ENCODE measurements at places on chromosomes 12 and 14.

DNA sequence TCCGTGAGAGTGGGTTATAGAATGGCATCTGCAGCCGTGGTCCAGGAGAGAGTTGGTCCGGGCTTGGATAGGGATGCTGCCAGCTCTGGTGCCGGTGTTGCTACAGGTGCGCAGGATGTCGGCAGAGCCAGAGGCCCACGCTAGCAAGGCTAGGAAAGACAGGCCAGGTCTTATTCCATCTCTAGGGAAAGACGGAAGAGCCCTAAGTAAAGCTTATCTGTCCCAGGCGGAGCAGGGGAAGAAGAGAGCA, 485 bp upstream of the PSME1 start:
- peak overlapping the region; percentile 97 for H3K27ac ChIP-seq
- DNase-seq = no peak
- H3K4me1 ChIP-seq = peaks cover 29% of the 10 kb centered on the region
- H3K27me3 ChIP-seq = no peaks in the 10 kb centered on the region

- H3K27me3 ChIP-seq = no peaks in the 10 kb centered on the region
- no peak overlapping the region for H3K27ac ChIP-seq
- H3K4me1 ChIP-seq = peaks cover under 1% of the 10 kb centered on the region
- H3K4me3 ChIP-seq = no peak overlapping the region
These were observed 64.0 kb upstream of the ARHGAP5 start for GRCh38 chr14:32013083-32013482.

DNA sequence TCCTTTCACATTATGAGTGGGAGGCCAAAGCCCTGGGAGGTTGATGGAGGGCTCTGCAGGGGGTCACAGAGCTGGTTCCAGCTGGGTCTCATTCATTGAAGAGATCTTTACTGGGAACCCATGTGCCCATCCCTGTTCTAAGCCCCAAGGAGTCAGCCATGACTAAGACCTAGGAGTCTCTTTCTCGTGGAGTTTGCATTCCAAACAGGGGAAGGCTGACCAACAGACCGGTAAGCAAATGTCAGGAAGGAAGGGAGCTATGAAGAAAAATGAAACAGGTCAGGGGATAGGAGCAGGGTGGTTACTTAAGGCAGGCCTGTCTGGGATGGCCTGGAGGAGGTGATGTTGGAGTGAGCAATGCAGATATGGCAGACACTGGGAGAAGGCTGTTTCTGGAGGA, 31.5 kb downstream of the SYNDIG1L start:
- H3K27me3 ChIP-seq = no peaks in the 10 kb centered on the region
- no peaks in the 10 kb centered on the region for H3K36me3 ChIP-seq
- H3K27ac ChIP-seq = no peak overlapping the region
- DNase-seq = no peak
- H3K4me3 ChIP-seq = no peak overlapping the region
- H3K4me1 ChIP-seq = no peaks in the 10 kb centered on the region

GRCh38 chr12:127822809-127823411, 444.1 kb upstream of the TMEM132C start:
- no peak overlapping the region for H3K4me3 ChIP-seq
- no peak for DNase-seq
- H3K27ac ChIP-seq = no peak overlapping the region
- H3K36me3 ChIP-seq = no peaks in the 10 kb centered on the region

GRCh38 chr12:80053051-80053790, 46.1 kb upstream of the OTOGL start:
- H3K27ac ChIP-seq = no peak overlapping the region
- H3K4me3 ChIP-seq = no peak overlapping the region
- H3K27me3 ChIP-seq = no peaks in the 10 kb centered on the region
- H3K36me3 ChIP-seq = no peaks in the 10 kb centered on the region

DNA sequence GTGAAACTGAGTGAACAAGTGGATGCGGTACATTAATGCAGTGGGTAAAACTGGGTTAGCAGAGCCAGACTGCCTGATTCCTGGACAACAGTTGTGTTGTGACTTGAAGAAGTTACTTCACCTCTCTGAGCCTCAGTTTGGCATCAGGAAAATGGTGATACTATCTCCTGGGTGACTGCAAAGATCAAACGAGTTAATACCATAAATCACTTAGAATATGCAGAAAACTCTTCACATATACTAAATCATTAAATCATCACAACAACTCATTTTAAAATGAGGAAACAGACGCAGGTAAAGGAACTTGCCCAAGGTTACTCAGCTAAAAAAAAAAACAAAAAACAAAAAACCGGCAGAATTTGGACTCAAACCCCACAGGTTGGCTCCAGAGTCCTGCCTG, 811 bp downstream of the MTERF2 start:
- peaks cover 16% of the 10 kb centered on the region for H3K4me1 ChIP-seq
- DNase-seq = no peak
- H3K27me3 ChIP-seq = no peaks in the 10 kb centered on the region
- H3K36me3 ChIP-seq = no peaks in the 10 kb centered on the region

- DNase-seq = no peak
- no peak overlapping the region for H3K4me3 ChIP-seq
- H3K36me3 ChIP-seq = no peaks in the 10 kb centered on the region
- H3K27me3 ChIP-seq = no peaks in the 10 kb centered on the region
- H3K27ac ChIP-seq = no peak overlapping the region
These were observed 12.4 kb upstream of the NRXN3 start for GRCh38 chr14:78157494-78158437.

- H3K27ac ChIP-seq = no peak overlapping the region
- H3K4me3 ChIP-seq = no peak overlapping the region
- H3K27me3 ChIP-seq = no peaks in the 10 kb centered on the region
- H3K4me1 ChIP-seq = no peaks in the 10 kb centered on the region
- H3K36me3 ChIP-seq = no peaks in the 10 kb centered on the region
These were observed 103.6 kb upstream of the LRIG3 start for GRCh38 chr12:59023861-59024424.

DNA sequence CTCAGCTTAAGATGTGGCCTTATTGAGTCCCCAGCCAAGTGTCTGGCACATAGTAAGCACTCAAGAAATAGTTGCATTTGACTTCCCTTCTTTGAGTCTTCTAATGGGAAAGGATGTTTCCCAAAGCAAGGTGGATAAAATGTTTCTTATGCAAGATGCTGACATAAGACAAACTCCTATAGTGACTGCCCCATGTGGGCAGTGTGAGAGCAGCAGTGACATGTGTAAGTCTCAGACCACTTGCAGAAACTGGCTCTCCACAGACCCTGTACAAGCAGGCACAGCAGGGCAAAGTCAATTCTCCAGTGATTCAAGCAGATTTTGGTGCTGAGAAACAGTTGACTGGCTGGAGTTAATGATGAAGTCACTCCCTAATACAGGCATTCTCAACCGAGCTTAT, 255.3 kb downstream of the ANO2 start:
- no peak overlapping the region for H3K4me3 ChIP-seq
- no peaks in the 10 kb centered on the region for H3K27me3 ChIP-seq
- H3K4me1 ChIP-seq = no peaks in the 10 kb centered on the region

DNA sequence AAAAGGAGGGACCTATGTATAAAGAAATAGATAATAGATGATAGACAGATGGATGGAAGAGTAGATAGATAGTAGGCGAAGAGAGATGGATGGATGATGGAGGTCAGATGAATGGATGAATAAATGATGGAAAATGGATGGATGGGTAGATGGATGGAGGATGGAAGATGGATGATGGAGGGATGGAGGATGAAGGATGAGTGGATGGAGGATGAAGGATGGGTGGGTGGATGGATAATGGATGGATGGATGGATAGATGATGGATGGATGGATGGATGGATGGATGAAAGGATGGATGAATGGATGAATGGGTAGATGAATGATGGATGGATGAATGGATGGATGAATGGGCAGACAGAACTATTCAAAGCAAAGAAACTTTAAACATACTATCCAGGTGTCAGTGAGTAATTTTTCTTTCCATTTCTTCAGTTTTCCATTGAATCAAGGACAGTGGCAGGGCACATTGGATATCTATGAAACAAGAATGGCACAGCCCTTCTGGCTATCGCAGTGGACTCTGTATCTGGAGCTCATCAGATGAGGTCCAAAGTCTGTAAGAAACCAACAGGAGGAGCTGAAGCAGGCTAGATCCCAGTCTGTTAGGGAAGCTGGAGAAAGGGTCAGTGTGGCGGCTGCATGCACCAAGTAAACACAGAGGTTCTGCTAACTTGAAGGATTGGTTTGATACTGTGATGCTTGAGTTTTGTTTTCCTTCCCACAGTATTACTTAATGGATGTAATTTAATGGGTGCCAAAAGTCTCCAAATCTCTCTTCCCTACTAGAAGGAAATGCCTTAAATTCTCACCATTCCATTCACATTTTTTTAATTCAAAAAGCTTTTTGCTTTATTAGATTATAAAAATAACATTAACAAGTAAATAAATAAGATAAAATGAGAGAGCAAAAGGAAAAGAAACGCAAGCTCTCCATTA, 18.1 kb upstream of the MED13L start:
- no peak for DNase-seq
- no peak overlapping the region for H3K4me3 ChIP-seq
- no peaks in the 10 kb centered on the region for H3K36me3 ChIP-seq
- H3K27ac ChIP-seq = no peak overlapping the region

GRCh38 chr14:58565832-58566231, 71.9 kb upstream of the DACT1 start:
- H3K36me3 ChIP-seq = no peaks in the 10 kb centered on the region
- no peaks in the 10 kb centered on the region for H3K4me1 ChIP-seq
- H3K27me3 ChIP-seq = no peaks in the 10 kb centered on the region
- H3K27ac ChIP-seq = no peak overlapping the region

DNA sequence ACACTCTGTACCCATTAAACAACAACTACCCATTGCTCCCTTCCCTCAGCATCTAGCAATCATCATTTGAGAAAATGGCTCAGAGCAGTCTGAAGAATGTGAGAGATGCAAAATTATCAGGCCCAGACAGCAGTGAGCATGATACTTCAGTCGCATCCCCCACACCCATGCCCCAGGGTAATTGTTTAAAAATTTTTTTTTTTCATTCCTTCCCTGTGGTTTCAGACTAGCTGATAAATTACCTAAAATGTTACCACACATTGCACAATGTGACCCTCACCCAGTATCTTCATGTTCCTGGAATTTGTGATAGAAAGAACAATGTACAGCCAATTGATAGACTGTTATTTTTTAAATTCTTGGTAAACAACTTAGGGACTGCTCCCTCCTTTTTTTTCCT, 11.3 kb upstream of the USP15 start:
- no peaks in the 10 kb centered on the region for H3K36me3 ChIP-seq
- DNase-seq = no peak
- H3K27me3 ChIP-seq = no peaks in the 10 kb centered on the region

GRCh38 chr12:25904442-25904841, 54.0 kb upstream of the RASSF8 start:
- H3K4me3 ChIP-seq = no peak overlapping the region
- H3K36me3 ChIP-seq = no peaks in the 10 kb centered on the region
- no peak overlapping the region for H3K27ac ChIP-seq

DNA sequence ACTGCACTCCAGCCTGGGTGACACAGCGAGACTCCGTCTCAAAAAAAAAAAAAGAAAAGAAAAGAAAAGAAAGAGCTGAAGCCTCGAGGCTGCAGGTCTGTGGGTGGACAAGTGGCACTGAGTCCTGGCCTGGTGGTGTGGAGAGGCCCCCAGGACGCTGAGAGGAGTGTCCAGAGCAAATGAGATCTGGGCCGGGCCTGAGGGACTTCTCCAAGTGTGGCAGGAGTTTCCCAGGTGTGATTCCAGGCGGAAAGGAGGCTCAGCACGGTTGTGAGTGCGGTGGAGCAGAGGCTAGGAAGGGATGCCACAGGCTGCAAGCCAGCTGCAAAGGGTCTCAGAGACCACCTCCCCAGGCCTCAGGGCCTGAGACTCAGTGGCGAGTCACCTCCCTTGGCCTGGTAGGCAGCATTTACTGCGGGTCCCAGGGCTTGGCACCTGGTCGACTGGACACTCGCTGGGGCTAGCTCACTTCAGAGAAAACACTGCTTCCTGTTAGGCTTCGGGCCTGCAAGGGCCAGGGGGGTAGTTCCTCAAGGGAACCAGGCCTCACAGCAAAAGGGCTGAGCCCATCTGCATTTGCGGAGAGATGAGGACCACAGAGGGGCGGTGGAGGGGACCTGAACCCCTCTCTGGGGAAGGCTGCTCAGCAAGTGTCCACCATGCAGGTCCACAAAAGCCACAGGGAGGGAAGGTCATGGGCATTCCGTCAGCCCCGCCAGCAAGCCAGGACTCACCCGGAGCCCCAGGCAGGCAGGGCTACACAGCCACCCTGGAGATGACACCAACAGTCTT, 11.7 kb downstream of the TTC7B start:
- no peak overlapping the region for H3K27ac ChIP-seq
- H3K4me1 ChIP-seq = no peaks in the 10 kb centered on the region
- no peaks in the 10 kb centered on the region for H3K36me3 ChIP-seq

DNA sequence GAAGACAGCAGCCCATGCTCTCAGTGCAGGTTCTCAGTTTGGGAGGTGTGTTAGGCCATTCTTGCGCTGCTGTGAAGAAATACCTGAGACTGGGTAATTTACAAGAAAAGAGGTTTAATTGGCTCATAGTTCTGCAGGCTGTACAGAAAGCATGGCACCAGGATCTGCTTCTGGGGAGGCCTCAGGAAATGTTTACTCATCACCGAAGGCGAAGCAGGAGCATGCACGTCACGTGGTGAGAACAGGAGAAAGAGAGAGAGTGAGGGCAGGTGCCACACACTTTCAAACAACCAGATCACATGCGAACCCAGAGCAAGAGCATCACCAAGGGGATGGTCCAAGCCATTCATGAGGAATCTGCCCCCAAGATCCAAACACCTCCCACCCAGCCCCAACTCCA, 9.0 kb upstream of the LRP6 start:
- DNase-seq = no peak
- H3K4me3 ChIP-seq = no peak overlapping the region
- no peaks in the 10 kb centered on the region for H3K27me3 ChIP-seq

GRCh38 chr12:70691018-70691672, 53.9 kb upstream of the PTPRB start:
- DNase-seq = no peak
- H3K27ac ChIP-seq = no peak overlapping the region
- H3K4me3 ChIP-seq = no peak overlapping the region
- H3K36me3 ChIP-seq = no peaks in the 10 kb centered on the region
- no peaks in the 10 kb centered on the region for H3K27me3 ChIP-seq

DNA sequence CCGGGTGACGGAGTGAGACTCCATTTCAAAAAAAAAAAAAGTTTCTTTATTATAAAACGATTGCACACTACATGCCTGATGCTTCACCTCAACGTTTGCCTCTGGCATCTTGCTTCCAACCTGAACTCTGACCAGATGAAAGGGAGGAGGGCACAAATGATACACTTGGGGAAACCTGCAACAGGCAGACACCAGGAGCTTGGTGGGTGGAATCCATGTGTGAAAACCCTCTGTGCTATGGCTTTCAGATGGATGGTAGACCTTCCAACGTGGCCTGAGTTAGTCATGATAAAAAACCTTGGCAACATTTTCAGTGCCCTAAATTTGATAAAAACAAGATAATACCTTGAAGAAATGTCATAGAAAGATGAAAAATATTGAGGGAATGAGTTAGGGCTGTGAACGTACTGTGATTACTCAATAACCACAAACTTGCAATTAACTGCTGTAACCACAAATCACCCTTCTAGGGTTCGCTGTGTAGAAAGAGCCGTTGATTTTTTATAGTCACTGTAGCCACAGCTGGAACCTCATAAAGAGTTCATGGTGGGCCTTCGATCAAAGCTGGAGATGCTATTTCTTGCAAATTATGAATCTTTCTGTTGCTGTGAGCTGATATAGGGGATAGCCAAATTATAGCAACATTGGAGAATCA, 26.1 kb upstream of the GZMB start:
- H3K4me3 ChIP-seq = no peak overlapping the region
- H3K27ac ChIP-seq = no peak overlapping the region
- H3K4me1 ChIP-seq = peaks cover 18% of the 10 kb centered on the region
- DNase-seq = no peak
- no peaks in the 10 kb centered on the region for H3K36me3 ChIP-seq
- H3K27me3 ChIP-seq = no peaks in the 10 kb centered on the region
